ENCODE measurements at places on chromosomes 5 and 9.
A peak's percentile ranks its signal among the peaks of the same experiment; 100 is the strongest.

GRCh38 chr9:2743937-2744529 is 26.7 kb downstream of the KCNV2 start:
- H3K27me3 ChIP-seq: no peaks in the 10 kb centered on the region
- DNase-seq: no peak
- no peak overlapping the region for H3K4me3 ChIP-seq
- H3K27ac ChIP-seq: no peak overlapping the region
- no peaks in the 10 kb centered on the region for H3K36me3 ChIP-seq

DNA sequence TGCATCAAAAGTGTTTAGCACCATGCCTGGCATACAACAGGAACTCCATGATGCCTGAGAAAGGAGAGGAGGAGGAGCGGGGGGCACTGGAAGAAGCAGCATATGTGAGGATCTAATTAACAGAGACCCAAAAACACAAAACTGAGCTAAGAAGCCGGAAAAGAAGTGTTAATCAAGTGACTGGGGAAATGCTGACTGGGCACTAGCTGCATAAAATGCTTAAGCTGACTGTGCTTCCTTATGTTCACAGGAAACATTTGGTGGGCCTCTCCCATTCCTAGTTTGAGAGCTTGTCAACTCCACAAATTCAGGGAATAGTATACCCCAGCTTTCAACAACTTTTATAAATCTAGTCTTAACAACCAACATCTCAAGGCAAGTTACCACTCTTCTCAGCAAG is 26.6 kb downstream of the DEPDC1B start:
- no peaks in the 10 kb centered on the region for H3K4me1 ChIP-seq
- H3K4me3 ChIP-seq: no peak overlapping the region
- no peaks in the 10 kb centered on the region for H3K27me3 ChIP-seq
- no peaks in the 10 kb centered on the region for H3K36me3 ChIP-seq
- DNase-seq: no peak

DNA sequence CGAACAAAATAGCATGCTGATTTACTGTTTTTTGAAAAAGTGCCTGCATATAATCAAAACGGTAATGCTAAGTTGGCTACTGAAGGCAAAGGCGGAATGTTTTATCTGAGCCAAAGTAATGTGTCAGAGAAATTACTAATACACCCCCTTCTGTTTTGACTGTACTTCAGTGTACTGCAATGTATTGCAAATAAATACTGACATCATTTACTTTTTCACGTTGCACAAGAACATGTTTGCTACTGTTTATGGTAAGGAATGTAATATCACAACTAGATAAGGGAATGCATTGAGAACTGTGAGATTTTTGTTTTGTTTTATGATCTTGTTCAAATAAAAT is 813 bp upstream of the AGTPBP1 start:
- peak; percentile 51 for DNase-seq
- peaks cover 27% of the 10 kb centered on the region for H3K27me3 ChIP-seq
- peak overlapping the region; percentile 76 for H3K27ac ChIP-seq
- H3K36me3 ChIP-seq: no peaks in the 10 kb centered on the region

GRCh38 chr5:83353231-83353630 is 118.3 kb upstream of the VCAN start:
- H3K4me3 ChIP-seq: no peak overlapping the region
- no peaks in the 10 kb centered on the region for H3K4me1 ChIP-seq

GRCh38 chr9:93001031-93001430 is 53.7 kb downstream of the FGD3 start:
- peaks cover 5% of the 10 kb centered on the region for H3K27me3 ChIP-seq
- no peak for DNase-seq
- H3K4me1 ChIP-seq: no peaks in the 10 kb centered on the region
- no peak overlapping the region for H3K4me3 ChIP-seq

All from osteoblast (primary cell).